Suppressor macrophage treated with lipopolysaccharide for 1 hour (primary cell): ENCODE measurements at places on chromosomes 2 and 18.

- DNase-seq, result no peak
Observed at GRCh38 chr2:1489486-1489885, 76.2 kb downstream of the TPO start.

DNA sequence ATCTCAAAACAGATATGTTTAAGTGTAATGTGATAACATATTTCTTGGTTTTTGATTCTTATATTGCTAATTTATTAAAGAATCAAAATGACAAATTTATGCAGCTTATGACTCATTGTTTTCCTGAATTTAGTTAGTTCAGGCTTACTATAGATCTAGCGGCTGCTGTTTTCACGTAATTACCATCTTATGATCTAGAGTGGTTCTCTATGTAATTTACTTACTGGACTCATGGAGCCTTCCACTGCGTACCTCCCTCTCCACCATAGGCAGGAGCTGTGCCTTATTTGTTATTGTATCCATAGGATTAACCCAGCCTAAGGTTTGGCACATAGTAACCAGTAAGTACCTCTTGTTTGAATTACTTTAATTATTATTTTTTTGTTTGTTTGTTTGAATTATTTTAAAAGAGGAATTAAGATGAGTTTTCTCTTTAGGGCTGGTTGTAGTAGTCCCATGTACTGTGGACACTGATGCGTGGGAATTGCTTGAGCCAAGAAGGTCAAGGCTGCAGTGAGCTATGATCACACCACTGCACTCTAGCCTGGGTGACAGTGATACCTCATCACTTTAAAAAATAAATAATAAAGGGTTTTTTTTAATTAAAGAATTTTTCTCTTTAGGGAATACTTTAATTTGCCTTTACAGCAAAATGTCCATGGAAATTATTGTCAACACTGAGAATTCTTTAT, 165.5 kb downstream of the PHLPP1 start:
- no peak for DNase-seq

DNA sequence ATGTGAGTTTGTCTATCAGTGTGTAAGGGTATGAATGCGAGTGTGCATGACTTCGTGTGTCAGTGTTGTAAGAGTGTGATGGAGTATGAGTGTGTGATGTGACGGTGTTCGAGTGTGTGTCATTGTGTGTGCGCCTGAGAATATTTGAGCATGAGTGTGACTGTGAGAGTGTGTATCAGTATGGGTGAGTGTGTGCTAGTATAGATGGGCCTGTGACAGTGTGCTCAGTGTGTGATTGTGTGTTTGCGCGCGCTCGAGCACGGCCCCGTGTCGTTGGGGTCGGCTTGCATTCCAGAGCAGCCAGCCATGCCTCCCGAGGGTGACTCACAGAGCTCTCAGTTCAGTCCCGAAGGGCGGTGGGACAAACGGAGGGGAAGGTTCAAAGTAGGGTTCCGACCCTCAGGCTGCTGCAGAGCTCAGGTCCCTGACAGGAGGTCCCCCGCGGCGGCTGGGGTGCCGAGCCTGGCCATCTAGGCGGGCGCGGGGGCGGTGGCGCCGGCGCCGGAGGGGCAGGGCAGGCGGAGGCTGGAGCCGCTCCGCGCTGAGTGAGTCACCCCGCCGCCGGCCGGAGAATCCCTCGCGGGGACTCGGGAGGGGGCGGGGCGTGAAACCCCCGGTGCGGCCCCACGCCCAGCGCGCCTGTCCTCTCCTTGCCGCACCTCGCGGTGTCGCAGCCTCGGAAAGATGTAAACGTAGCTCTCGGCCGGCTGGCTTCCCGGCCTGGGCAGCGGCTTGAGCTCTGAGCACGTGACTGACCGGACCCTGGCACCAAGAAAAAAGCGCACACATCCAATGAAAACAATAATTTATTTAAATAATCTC, 3.8 kb downstream of the DLX2 start:
- DNase-seq, result peak; percentile 86

GRCh38 chr18:10476338-10476791, 21.9 kb downstream of the APCDD1 start:
- no peak for DNase-seq

DNA sequence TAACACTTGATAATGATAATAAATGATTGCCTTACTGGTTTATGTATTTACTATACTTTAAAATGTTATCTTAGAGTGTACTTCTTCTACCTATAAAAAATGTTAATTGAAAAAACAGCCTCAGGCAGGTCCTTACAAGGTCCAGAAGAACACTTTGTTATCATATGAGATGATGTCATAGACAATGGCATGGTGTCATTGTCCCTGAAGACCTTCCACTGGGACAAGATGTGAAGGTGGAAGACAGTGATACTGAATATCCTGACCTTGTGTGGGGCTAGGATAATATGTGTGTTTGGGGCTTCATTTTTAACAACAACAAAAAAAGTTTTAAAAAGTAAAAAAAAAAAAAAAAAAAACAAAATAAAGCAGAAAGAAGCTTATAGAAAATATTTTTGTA, 342.2 kb upstream of the KYNU start:
- no peak for DNase-seq

DNA sequence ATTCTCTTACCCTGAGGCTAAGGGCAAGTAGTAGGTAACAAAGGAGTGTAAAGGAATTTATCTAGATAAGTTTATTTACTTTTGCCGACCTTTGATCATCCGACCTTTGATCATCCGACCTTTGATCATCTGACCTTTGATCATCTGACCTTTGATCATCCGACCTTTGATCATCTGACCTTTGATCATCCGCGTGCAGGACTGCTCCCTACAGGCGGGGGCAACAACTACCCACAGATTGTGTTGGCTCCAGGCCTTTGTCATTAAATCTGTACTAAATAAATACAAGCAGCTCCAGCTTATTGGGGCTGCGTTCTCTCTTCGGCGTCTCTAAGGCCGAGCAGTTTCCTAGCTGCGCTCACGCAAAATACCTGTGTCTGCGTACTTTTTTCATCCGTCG, 56.6 kb downstream of the ZNF638 start:
- no peak for DNase-seq

DNA sequence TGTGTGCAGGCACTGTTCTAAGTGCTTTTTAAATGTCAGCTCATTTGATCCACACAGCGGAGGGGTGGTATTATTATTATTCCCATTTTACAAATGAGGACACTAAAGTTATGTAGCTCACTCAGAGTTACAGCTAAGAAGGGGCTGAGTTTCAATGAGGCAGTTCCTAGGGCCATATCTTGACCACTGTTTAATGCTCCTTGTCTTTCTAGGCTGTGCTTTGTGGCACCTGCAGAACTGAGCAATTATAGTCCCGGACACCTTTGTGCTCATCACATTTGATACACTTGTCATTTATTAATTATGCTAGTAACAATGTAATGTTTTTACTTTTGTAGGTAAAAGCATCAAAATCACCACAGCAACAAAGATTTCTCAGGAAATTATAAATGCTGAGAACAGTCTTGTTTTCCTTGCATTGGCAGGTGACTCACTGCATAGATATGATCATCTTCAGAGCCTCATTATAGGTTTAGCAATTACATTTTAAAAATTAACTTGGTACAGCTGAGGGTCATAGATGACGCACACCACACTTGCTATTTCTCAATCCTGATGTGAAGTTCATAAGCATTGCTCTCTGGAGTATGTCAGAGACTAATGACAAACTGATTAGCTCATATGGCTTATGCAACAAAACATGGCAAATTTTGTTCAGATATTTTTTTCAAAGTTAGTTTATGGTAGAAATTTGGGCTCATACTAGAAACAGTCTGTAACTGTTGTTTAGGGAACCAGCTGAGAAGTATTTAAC, 366.8 kb downstream of the TGIF1 start:
- DNase-seq, result peak; percentile 71

DNA sequence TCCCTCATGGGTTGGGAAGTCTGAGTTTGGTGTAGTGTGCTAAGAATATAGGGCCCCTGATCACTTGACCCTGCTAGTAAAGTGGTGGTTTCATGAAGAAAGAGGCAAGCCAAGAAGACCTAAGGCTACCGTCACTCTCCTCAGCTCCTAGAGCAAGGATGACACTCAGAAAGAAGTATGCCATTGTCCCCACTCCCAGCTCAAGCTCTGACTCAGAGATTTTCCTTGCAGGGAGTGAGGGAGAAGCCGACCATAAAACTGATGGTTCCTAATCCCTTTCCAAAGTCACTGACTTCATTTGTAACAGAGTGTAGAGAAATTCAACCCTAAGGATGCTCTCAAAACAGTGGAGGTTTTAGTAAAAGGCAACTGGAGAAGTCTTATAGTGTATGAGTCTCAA, 80.9 kb downstream of the ICA1L start:
- no peak for DNase-seq

GRCh38 chr18:28995319-28995718, 818.4 kb upstream of the CDH2 start:
- DNase-seq, result no peak

GRCh38 chr18:5909125-5909524, 13.8 kb upstream of the TMEM200C start:
- peak; percentile 10 for DNase-seq

GRCh38 chr2:173884025-173884802, 81.0 kb downstream of the SP3 start:
- peak; percentile 69 for DNase-seq

DNA sequence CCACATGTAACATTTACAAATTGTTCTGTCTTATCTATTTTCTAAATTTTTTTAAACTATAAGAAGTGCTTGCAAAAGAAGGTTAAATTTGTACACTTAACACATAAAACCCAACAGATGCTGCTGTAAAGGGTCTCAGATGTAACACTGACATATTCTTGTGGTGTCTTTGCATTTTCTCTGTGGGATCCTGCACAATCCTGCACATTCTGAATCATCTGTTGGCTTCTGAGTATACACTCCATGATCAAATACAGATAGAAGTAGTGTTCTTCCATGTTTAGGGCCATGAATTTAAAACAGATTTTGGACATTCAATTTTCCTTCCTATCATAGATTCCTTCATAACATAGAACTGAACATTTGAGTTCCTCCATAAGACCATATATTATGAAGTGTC, 89.0 kb downstream of the SPRED2 start:
- no peak for DNase-seq

DNA sequence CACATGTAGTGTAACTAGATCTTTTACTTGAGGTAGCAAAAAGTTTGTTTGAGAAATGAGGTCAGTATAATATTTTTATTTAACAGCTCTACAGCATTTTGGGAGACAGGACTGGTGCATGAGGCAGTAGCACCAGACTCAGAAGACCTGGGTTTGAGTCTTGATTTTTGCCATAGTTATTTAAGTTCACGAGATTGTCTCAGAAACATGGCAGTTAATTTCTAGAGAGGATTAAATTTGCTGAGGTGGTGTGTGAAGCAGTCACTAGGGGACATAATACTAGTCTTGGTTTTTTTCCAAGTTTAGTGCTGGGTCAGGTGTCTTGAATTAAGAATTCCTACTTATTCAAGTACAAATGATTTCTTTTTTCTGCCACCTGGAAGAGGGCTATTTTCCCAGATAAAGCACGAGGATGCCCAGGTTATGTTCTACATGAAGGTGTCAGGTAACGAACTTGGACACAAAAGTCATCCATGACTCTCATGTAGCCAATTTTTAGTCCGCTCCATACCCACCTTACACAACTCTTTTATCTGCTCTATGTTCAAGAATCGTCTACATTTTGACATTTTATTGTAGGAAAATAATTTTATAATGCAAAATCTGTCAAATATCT, 1.4 kb downstream of the MARCHF7 start:
- no peak for DNase-seq

DNA sequence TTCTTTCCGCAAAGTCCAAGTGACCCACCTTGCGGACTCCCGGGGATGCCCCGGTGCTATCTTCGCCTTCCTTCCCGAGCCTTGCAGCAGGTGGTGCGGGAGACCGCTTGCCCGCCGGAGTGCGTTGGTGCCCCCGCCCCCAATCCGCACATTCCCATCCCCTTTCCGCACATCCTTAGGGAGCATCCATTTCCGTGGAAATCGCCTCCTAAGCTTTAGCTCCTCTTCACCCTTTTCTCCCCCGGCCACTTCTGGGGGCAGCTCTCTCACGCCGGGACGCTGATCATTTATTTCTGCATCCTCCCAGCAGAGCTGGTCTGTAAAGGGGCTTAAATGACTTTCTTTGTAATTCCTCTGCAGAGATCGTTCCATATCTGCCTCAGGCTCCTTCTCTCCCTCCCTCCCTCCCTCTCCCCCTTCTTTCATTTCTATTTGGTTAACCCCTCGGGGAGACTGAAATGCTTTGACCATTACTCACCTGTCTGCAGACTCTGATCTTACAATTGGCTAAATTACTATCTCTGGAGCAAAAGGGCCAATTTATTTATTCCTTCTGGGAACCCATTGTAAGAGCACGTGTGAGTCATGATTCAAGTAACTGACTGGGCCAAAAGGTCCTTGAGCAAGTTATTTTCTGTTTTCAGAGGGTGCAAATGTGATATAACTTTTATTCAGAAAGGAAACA, 1.3 kb upstream of the LYPD1 start:
- no peak for DNase-seq

DNA sequence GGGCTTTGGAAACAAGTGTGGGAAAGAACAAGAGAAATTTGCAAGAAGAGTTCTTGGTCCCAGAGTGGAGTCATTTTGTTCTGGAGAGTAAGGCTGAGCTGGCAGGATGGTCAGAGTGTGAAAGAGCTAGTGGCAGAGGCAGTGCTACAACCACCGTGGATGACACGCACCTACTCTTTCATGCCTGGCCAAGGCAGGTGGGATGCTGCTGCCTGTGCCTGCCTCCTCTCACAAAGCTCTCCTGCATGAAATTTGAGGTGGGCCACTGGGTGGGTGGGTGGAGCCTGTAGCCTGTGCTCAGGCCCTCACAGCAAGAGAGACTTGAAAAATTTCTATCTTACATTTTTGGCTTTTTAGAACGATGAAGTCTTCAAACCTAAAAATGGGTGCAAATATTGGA, 9.4 kb upstream of the INO80C start:
- DNase-seq, result no peak

DNA sequence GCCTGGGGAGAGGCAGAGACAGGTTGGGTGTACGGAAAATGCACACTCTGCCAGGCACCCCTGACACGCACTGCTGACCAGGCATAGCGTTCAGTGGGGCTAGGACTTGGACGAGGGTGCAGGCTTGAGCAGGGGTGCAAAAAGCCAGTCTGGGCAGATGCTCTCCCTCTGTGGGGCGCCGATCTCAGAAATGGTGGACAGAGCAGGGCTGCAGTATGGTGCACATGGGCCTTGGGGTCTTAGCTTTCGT, 1.0 kb upstream of the ARHGEF4 start:
- no peak for DNase-seq

- no peak for DNase-seq
Observed at GRCh38 chr2:41963661-41964525, 83.9 kb upstream of the PKDCC start.

DNA sequence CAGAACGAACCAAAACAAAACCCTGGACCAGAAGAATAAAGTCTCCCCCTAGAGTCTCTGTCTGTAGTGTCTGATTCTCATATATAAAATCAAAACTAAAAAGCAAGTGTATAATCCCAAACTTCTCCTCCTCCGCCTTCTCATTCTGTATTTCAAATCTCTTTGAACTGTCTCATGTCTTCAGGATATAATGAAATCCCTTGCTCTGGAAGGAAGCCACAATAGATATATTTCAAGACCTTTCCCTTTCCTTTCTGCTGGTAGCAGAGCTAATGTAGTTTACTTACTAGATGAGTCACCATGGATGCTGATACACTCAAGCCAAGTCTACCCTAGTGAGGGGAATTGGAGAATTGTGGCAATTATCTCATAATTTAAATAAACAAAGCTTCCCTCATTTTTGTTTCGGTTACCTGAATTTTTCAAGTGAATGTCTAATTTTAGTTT, 33.5 kb upstream of the CCDC93 start:
- DNase-seq, result peak; percentile 62
